Ascending aorta (tissue), 2 donors: ENCODE measurements at places on chromosomes 1 and 21.

GRCh38 chr1:54551891-54552290 lies 3.9 kb downstream of the ACOT11 start:
- no peaks in the 10 kb centered on the region for H3K27me3 ChIP-seq
- H3K36me3 ChIP-seq: peaks cover 4% of the 10 kb centered on the region
- H3K4me1 ChIP-seq: peaks cover 19% of the 10 kb centered on the region
- no peak overlapping the region for H3K4me3 ChIP-seq

DNA sequence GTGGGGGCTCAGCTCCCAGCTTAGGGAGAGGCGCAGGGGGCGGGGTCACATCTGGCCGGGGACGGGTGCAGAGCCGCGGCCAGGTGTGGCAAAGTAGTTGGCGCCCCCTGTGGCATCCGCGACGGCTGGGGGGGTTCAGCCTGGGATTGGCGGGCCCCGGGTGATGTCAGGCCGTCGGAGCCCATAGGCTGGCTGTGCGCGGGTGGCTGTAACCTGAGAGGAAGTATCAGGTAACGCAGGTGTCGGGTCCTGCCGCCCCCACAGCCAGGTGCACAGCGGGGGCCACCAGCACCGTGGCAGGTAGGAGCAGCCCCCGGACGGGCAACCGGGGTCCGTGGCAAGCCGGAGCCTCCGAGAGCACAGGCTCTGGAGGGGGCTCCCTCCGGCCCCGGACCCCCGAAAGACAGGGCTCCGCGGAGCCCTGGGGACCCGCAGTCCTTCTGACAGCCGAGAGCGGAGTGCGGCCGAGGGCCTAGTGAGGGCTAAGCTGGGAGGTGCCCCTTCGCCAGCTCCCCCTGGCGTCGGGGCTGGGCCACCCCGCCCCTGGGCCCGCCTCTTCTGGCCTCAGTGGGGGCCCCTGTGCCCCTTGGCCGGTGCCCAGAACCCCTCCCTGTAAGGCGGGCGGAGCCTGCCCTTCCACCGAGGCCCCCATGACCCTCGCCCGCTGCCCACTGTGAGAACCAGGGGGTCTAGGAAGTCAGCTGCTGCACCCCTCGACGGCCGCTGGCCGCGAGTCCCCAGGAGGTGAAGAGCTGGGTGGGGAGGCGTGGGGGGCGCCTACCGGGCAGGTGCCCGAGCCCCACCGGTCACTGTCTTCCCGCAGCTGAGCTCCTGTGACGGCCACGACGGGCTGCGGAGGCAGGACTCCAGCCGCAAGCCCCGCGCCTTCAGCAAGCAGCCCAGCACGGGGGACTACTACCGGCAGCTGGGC lies 17.9 kb downstream of the TNFRSF25 start:
- no peak overlapping the region for H3K27ac ChIP-seq
- DNase-seq: no peak
- H3K27me3 ChIP-seq: peaks cover 25% of the 10 kb centered on the region
- no peaks in the 10 kb centered on the region for H3K36me3 ChIP-seq
- no peaks in the 10 kb centered on the region for H3K4me1 ChIP-seq

GRCh38 chr1:208289716-208290115 lies 45.5 kb upstream of the PLXNA2 start:
- DNase-seq: no peak
- H3K4me1 ChIP-seq: no peaks in the 10 kb centered on the region
- no peaks in the 10 kb centered on the region for H3K27me3 ChIP-seq
- no peaks in the 10 kb centered on the region for H3K36me3 ChIP-seq
- H3K27ac ChIP-seq: no peak overlapping the region

DNA sequence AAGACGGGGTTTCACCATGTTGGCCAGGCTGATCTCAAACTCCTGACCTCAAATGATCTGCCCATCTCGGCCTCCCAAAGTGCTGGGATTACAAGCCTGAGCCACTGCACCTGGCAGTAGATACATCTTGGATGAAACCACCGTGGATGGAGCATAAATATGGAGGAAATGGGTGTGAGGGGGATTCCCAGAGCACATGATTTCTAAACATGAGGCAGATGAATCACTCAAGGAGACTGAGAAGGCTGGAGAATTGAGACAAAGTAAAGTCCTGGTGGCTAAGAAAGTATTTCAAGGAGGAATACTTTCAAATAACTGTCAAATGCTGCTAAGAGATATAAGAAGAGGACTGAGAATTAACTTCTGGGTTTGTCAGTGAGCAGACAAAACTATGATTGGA lies 5.4 kb upstream of the PGBD5 start:
- H3K27ac ChIP-seq: no peak overlapping the region
- peaks cover 4% of the 10 kb centered on the region for H3K4me1 ChIP-seq
- no peaks in the 10 kb centered on the region for H3K27me3 ChIP-seq
- H3K36me3 ChIP-seq: no peaks in the 10 kb centered on the region
- no peak for DNase-seq

- H3K36me3 ChIP-seq: peaks cover 59% of the 10 kb centered on the region
- H3K27me3 ChIP-seq: no peaks in the 10 kb centered on the region
- H3K4me1 ChIP-seq: no peaks in the 10 kb centered on the region
Observed at GRCh38 chr1:21696931-21697330, 27.8 kb upstream of the RAP1GAP start.

- no peak for DNase-seq
- H3K4me3 ChIP-seq: no peak overlapping the region
Observed at GRCh38 chr1:203340112-203340790, 10.7 kb downstream of the FMOD start.

GRCh38 chr1:159428536-159428935 lies 3.5 kb upstream of the OR10J4 start:
- H3K27me3 ChIP-seq: no peaks in the 10 kb centered on the region
- H3K27ac ChIP-seq: no peak overlapping the region
- no peak overlapping the region for H3K4me3 ChIP-seq
- DNase-seq: no peak
- no peaks in the 10 kb centered on the region for H3K4me1 ChIP-seq

DNA sequence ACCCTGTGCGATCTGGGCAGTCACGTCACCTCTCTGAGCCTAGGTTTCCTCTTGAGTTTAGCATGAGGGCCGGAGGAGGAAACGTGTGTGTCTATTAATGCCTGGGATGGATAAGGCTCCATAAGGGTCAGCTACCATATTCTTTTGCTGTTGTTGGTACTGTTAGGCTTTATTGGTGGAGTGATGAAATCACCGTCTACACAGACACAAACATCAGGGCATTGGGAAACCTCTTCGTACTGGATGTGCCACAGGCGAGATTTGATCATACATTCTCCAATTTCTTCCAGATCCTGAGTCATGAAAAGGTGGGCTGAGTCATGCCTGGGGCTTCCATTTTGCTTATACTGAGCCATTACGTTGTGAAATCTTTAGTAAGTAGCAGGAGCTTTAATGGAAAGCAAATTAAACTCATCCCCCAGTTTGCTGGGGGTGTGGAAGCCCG lies 24.9 kb upstream of the GRHL3 start:
- H3K27me3 ChIP-seq: no peaks in the 10 kb centered on the region
- H3K36me3 ChIP-seq: no peaks in the 10 kb centered on the region
- H3K27ac ChIP-seq: peak overlapping the region; percentile 67
- H3K4me3 ChIP-seq: no peak overlapping the region
- H3K4me1 ChIP-seq: peaks cover 6% of the 10 kb centered on the region
- DNase-seq: no peak

- H3K27ac ChIP-seq: no peak overlapping the region
- H3K4me3 ChIP-seq: no peak overlapping the region
- peaks cover 15% of the 10 kb centered on the region for H3K36me3 ChIP-seq
- H3K4me1 ChIP-seq: no peaks in the 10 kb centered on the region
Observed at GRCh38 chr1:167126317-167126716, 32.4 kb downstream of the STYXL2 start.

- no peak overlapping the region for H3K4me3 ChIP-seq
- H3K4me1 ChIP-seq: no peaks in the 10 kb centered on the region
- no peaks in the 10 kb centered on the region for H3K27me3 ChIP-seq
- DNase-seq: no peak
Observed at GRCh38 chr1:36925251-36925650, 109.1 kb downstream of the GRIK3 start.

- peaks cover 14% of the 10 kb centered on the region for H3K36me3 ChIP-seq
- H3K4me3 ChIP-seq: no peak overlapping the region
- no peak overlapping the region for H3K27ac ChIP-seq
- H3K27me3 ChIP-seq: no peaks in the 10 kb centered on the region
- no peak for DNase-seq
Observed at GRCh38 chr1:35554266-35555211, 2.7 kb downstream of the KIAA0319L start.

DNA sequence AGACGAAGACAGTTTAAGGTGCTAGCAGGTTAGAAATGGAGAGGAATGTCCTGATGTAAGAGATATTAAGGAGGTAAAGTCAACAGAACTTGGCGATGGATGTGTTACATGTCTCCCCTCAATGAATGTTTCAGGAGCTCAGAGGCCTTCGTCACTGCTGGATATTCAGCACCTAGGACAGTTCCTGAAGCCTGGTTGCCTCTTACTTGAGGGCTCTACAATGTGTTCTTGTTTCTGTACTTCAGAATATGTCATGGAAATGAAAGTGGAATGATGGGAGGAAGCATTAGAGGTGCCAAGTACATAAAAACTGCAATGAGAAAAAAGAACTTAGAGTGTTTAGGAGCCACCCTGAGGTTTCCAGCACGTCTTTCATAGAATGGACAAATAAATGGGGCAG lies 17.7 kb downstream of the TNR start:
- DNase-seq: no peak
- H3K36me3 ChIP-seq: no peaks in the 10 kb centered on the region
- H3K27ac ChIP-seq: no peak overlapping the region
- no peaks in the 10 kb centered on the region for H3K4me1 ChIP-seq
- no peaks in the 10 kb centered on the region for H3K27me3 ChIP-seq
- no peak overlapping the region for H3K4me3 ChIP-seq

GRCh38 chr1:86061551-86061990 lies 95.0 kb downstream of the COL24A1 start:
- no peaks in the 10 kb centered on the region for H3K27me3 ChIP-seq
- no peak for DNase-seq
- H3K36me3 ChIP-seq: no peaks in the 10 kb centered on the region
- no peak overlapping the region for H3K4me3 ChIP-seq
- no peak overlapping the region for H3K27ac ChIP-seq
- H3K4me1 ChIP-seq: no peaks in the 10 kb centered on the region

GRCh38 chr1:203453016-203453415 lies 22.6 kb upstream of the PRELP start:
- no peaks in the 10 kb centered on the region for H3K4me1 ChIP-seq
- H3K27me3 ChIP-seq: no peaks in the 10 kb centered on the region
- DNase-seq: no peak
- no peak overlapping the region for H3K27ac ChIP-seq
- H3K36me3 ChIP-seq: no peaks in the 10 kb centered on the region

- no peaks in the 10 kb centered on the region for H3K27me3 ChIP-seq
- no peak overlapping the region for H3K27ac ChIP-seq
- no peak overlapping the region for H3K4me3 ChIP-seq
- DNase-seq: no peak
- peaks cover 14% of the 10 kb centered on the region for H3K36me3 ChIP-seq
- no peaks in the 10 kb centered on the region for H3K4me1 ChIP-seq
Observed at GRCh38 chr1:221706876-221707582, 34.9 kb downstream of the DUSP10 start.

DNA sequence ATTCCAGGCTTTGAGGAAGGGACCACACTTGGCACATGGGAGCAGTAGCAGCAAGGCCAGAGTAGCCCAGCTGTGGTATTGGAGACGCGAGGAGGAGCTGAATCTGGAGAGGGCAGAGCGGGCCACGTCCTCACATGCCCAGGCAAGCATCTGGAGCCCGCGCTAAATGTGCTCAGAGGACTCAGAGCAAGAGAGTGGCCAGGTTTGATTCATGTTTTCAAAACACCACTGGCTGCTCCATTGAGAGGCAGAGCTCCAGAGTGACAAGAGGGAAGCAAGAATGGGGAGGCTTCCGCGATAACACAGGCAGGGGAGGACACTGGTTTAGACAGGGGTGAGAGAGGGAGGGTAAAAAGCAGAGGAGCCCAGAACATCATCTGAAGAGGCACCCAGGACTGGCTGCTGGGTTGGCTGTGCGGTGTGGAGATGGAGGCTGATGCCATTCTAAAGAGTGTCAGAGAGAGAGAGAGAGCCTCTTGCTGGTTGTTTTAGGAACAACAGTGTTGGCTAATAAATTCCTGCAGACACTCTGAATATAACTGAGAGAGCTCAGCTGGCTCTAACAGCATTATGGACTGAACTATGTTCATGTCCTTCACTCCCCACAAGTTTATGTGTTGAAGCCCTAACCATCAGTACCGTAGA lies 32.3 kb downstream of the RCAN1 start:
- no peaks in the 10 kb centered on the region for H3K36me3 ChIP-seq
- DNase-seq: no peak
- H3K4me1 ChIP-seq: peaks cover 12% of the 10 kb centered on the region
- H3K4me3 ChIP-seq: no peak overlapping the region

DNA sequence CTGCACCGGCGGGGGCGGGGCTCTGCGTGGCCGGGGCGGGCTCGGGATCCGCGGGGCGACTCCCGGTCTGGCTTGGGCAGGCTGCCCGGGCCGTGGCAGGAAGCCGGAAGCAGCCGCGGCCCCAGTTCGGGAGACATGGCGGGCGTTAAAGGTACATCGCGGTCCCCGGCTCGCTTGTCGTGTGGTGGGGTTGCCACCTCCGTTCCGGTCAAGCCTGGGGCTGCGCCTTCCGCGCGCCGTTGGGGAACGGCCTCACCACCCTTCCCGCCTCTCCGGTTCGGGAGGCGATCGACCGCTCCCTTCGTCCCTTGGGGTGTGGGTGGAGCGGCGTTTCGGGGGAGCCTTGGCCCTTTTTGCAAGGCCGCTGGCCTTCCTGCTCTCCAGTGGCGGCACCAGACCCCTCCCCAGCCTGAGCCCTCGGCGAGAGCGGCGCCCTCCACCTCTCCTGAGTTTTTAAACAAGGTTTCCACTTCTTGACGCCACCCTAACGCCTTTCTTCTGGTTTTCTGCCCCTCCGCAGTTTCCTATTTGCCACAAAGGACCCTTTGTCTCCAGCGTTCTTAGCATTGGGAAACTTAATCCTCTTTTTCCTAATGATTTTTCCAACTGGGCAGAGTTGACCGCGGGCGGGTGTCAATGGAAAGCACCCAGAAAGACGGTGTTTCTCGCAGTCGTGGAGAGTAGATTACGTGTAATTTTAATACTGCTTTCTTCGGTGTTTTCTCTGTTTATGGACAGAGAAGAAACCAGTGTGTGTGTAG lies at the start of the genes LEPR and LEPROT:
TSS of gene LEPR (plus strand) at position 79 of the 761 bp plus-strand sequence. CDS start 144,898 bp downstream, outside the sequence.
TSS of gene LEPROT (plus strand) at position 79 of the 761 bp plus-strand sequence. CDS start at position 136, 57 bp downstream.
- peaks cover 4% of the 10 kb centered on the region for H3K4me1 ChIP-seq
- H3K36me3 ChIP-seq: peaks cover 2% of the 10 kb centered on the region
- peak within 1 kb of the TSS; percentile 93 for H3K4me3 ChIP-seq
- DNase-seq: no peak
- H3K27ac ChIP-seq: peak within 1 kb of the TSS; percentile 99
